ENCODE measurements at places on chromosomes 1 and 21.

GRCh38 chr21:26954662-26955121 lies 12.2 kb downstream of the ADAMTS5 start:
- no peak for DNase-seq

DNA sequence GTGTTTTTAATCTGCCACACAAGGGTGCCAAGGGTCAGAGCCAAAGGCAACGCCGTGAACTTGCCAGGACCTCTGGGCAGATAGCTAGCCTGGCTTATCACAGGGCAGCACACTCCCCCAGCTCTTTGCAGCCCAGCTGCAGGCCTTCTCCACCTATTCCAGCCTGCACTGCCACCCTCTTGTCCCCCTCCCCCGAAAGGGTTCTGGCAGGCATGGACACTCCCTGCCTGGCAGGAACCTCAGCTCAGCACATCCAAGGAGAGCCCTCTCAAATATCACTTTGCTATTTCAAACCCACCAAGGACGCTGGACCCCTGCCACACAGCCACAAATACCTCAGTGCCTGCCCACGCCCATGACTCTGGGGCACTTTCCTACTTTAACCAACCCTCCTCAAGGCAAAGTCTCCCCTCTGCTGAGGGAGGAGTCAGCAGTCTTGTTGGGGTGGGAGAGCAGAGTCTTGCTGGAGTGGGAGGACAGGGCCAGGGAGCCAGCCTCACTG lies 9.1 kb downstream of the SSBP3 start:
- no peak for DNase-seq

GRCh38 chr1:243341074-243341473 lies 85.2 kb downstream of the SDCCAG8 start:
- DNase-seq = no peak

DNA sequence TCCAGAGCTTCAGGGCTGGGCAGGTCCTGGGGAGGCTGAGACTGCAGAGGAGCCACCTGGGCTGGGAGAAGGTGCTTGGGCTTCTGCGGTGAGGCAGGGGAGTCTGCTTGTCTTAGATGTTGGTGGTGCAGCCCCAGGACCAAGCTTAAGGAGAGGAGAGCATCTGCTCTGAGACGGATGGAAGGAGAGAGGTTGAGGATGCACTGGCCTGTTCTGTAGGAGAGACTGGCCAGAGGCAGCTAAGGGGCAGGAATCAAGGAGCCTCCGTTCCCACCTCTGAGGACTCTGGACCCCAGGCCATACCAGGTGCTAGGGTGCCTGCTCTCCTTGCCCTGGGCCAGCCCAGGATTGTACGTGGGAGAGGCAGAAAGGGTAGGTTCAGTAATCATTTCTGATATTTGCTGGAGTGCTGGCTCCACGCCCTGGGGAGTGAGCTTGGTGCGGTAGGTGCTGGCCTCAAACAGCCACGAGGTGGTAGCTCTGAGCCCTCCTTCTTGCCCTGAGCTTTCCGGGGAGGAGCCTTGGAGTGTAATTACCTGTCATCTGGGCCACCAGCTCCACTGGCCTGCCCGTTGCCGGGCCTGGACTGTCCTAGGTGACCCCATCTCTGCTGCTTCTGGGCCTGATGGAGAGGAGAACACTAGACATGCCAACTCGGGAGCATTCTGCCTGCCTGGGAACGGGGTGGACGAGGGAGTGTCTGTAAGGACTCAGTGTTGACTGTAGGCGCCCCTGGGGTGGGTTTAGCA lies 9.3 kb downstream of the MYBPH start:
- DNase-seq = no peak

DNA sequence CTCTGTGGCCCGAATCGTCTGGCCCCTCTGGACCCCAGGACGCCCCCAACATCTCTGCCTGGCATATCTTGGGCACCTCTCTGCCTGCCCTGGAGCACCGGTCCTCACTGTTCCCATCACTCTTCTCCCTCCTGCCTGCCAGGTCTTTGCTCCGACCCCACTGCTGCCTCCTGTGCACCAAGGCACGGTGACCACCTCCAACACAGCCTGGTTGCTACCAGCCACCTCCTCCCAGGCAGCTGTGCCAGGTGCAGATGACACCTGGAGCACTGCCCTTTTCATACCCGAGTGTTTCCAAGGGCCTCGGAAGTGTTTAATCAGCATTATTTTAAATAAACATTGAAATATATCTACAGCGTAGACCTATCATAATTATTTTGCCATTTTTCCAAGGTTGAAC lies 31.3 kb downstream of the PKNOX1 start:
- DNase-seq = no peak

DNA sequence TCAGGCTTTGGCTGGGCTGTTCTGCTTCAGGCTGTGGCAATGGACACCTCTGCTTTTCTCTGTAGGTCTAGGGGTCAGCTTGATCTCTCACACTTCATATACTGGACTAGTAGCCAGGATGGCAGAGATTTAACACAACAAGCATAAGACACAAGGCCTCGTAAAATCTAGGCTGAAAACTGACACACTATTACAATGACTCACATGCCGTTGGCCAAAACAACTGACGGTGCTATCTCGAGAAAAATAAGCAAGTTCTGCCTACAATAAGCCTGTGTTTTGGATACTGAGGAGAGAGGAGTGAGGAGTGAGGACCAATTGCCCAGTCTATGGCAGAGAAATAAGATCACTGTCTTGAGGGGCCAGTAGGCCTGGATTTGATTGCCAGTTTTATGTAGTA lies 840.7 kb upstream of the ADAMTS5 start:
- DNase-seq = no peak

DNA sequence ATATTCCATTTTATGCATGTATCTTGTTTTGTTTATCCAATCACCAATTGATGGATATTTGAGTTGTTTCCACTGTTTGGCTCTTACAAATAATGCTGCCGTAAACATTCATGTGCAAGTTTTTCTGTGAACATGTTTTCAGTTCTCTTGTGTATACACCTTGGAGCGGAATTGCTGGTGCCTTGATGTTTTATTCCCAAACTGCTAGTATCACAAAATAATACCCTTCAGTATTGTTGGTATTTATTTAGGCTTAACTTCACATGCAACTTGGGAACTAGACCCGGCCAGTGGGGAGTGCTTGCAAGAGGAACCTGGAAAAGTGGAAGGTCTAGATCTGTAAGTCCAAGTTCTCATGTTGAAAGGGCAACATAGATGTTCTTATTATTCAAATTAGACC lies 115.9 kb downstream of the CRYAA start:
- no peak for DNase-seq

- DNase-seq = no peak
Measured at GRCh38 chr1:68426594-68426993, 23.2 kb downstream of the RPE65 start.

DNA sequence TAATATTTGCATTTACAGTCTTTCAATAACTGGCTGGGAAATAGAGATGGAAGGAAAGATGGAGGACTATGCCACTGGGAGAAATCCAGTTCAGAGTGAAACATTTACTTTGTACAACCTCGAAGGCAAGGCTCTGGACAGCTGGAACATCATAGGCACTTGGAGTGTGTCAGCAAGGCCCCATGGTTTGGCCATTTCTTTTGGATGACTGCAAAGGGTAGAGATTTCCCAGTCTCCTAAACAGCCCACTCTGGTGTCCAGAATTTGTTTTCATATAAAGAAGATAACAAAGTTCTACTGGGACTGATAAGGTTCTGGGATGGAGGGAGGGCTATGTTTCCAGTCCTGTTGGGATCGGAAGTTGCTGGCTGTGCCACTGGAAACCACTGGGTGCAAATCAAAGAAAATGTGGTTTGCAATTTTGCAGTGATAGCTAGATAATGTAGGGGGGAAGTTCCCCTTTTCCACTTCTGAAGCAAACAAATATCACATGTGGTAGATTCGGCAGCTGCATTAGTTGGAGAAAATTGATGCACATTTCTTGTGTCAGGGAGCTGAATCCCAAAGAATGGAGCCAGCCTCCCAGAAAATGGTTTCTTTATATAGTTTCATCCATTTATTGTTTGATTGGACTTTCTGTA lies 16.2 kb downstream of the KCND3 start:
- no peak for DNase-seq

GRCh38 chr21:36306872-36307534 lies 13.0 kb upstream of the MORC3 start:
- no peak for DNase-seq

- no peak for DNase-seq
Measured at GRCh38 chr1:75502776-75503175, 108.1 kb downstream of the SLC44A5 start.
